Inflammatory macrophage (primary cell): ENCODE measurements at places on chromosomes 3 and 15.

- DNase-seq, result no peak
Observed at GRCh38 chr15:66151809-66152208, 101.7 kb downstream of the MEGF11 start.

DNA sequence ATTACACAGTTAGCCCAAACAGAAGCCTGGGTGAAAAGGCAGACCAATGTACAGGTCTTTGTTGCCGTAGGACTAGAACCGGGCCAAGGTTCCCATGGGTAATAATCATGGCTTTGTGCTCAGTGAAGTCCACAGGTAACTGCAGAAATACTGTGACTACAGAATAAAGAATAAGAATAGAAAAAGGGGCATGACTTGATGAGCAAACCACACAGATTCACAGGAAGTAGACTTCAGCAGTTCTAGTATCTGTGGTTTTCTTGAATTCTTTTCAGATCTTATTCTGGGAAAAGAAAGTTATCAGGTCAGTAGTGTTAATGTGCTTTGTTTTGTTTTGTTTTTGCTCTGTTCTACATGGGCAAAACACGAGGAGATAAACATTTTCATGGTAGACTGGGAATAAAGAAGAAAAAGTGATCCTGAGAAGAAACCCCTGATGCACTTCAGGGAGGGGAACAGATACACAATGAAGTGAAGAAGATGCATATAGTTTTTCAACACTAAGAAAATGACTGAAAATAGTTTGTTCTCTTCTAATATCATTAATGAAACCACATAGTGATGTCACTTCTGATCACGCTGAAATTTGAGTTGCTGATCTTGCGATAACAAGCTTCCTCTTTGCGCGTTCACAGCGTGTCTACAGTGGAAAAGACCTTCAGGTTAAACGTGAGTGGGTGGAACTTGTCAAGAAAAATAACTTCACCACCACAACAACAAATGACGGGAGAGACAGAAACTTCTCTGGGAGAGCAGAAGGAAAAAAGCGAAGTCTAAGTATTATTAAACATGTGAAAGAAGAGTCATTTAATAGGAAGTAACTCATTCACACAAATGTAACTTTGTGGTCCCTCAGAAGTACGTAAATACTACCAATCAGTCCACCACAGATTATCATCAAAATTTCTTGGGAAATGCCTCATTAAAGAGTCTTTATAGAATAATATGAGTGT, 315.8 kb upstream of the SATB1 start:
- peak; percentile 84 for DNase-seq

GRCh38 chr3:127480196-127480954, 110.2 kb downstream of the TPRA1 start:
- DNase-seq, result no peak

- no peak for DNase-seq
Observed at GRCh38 chr15:68792901-68793766, 27.6 kb downstream of the ANP32A start.

GRCh38 chr3:50671331-50671730, 3.4 kb upstream of the DOCK3 start:
- no peak for DNase-seq

- DNase-seq, result no peak
Observed at GRCh38 chr15:65376767-65377104, 1.1 kb downstream of the IGDCC3 start.
